Stimulated activated CD8-positive, alpha-beta memory T cell treated with anti-CD3 and anti-CD28 coated beads, Interleukin-4, amount 100 ng/mL, for 1 hour (primary cell): ENCODE measurements at places on chromosomes 5 and 9.

DNA sequence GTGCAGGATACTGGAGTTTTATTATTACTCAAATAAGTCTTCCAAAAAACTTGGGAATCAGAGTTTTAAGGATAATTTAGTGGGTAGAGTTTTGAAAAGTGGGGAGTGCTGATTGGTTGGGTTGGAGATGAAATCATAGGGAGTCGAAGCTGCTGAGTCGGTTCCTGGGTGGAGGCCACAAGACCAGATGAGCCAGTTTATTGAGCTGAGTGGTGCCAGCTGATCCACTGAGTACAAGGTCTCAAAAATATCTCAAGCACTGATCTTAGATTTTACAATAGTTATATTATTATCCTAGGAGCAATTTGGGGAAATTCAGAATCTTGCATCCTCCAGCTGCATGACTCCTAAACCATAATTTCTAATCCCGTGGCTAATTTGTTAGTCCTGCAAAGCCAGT is 804.9 kb upstream of the SEMA6A start:
- no peak for DNase-seq

GRCh38 chr5:116892993-116893392 is 318.4 kb upstream of the SEMA6A start:
- no peak for DNase-seq

- DNase-seq: no peak
These were observed 1.4 kb upstream of the PPP2CA start for GRCh38 chr5:134227259-134227658.

- DNase-seq: no peak
These were observed 76.8 kb downstream of the TTLL11 start for GRCh38 chr9:122016309-122016708.

GRCh38 chr5:137954131-137954879 is 65.0 kb downstream of the PKD2L2 start:
- no peak for DNase-seq

- DNase-seq: no peak
These were observed 87.2 kb downstream of the S1PR3 start for GRCh38 chr9:89078421-89078820.

GRCh38 chr9:96289392-96289791 is 12.6 kb downstream of the HSD17B3 start:
- DNase-seq: no peak

- DNase-seq: no peak
These were observed 317.8 kb upstream of the RGMB start for GRCh38 chr5:98455665-98456064.

- no peak for DNase-seq
These were observed 63.4 kb downstream of the PDE6A start for GRCh38 chr5:149881069-149881622.

GRCh38 chr9:17802249-17802857 is 223.5 kb downstream of the SH3GL2 start:
- DNase-seq: no peak

DNA sequence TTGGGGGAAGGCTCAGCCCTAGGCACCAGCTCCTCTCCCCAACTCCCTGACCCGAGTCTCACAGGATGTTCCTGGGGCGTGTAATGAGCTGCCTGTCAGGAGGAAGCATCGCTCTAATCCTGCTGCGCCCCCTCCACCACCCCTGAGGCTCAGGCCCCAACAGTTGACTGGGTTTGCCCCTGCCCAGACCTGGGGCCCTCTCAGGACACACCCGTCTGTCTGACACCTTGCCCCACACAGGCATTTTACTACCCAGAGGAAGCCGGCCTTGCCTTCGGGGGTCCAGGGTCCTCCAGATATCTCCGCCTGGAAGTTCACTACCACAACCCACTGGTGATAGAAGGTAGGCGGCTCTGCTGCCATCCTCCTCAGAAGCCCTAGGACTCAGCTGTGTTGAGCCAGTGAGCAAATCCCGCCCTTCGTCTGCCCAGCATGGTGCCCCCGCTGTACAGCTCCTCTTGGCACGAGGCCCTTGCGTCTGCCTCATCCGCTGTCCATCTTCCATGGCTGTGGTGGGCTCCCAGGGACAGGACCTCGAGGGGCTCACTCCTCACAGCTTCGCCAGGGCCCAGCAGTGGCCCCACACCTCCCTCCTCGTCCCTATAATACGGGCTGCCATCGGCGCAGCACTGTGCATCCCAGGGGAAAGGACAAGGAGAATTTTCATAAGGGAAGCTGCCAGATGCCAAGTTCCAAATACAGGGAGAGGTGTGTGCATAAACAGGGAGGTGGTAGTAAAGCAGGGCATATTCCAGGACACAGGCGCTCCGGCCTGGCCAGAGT is 8.0 kb downstream of the DBH start:
- DNase-seq: no peak

DNA sequence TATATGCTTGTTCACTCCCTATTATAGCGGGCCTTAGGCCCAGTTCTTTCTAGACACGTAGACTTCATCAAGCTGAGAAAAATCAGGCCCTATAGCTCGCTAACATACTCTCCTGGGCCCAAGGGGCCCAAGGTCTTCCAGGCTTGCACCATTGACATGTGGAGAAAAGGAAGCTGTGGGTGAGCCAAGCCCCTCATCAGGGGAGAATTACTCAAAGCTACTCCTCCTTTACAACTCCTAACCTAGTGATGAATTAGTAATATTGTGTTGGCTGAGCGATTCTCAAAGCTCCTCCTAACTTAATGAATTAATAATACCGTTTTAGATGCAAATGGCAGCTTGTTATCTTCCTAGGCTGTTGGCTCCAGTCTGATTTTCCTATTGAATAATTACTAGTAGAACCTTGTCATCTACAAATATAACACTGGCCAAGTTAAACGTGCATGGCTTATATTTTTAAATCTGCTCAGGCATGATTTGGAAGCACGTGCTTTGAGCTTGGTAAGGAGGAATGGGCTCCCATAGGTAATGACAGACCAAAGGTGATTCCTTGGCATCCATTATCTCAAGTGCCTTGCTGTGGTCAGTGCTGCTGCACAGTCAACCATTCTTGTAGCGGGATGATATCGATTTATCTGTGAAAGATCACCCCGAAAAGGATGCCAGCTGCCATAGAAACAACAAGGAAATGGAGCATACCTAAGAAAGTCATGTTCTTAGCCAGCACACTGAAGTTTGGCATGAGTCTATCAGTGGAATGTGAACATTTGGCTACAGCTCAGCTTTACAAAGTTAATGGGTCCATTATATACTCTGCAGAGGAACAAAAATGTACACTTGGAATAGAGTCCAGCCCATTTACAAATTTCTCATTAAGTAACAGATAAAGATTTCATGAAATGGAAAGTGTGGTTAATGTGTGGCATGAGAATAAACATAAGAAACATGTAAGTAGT is 23.8 kb downstream of the LVRN start:
- no peak for DNase-seq

DNA sequence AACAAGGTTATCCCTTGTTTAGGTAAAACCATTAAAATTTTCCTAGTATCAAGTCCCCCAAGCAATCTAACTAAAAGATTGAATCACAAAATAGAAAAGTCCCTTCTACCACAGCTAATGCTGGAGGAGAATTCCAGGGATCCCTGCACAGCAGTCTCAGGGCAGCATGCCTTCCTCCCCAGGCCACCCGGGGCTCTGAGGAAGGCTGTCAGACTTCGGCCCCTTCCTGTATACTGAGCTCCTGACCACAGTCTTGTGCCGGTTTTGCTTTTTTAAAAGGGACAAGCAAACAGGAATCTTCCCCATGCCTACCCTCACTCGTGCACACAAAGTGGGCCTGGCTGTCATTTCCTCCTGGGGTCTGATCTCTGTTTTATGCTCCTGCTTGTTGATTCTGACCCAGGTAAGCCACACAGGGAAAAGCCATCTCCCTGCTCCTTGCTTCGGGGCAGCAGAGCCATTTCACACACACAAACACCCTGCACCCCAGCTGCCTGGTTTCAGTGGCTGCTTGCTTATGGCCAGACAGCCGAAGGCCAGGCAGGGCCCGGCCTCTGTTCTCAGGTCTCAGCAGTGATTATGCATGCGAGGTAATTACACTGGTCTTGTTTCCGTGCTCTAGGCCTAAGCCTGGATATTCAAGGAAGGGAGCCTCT is 211.9 kb downstream of the NXNL2 start:
- no peak for DNase-seq

DNA sequence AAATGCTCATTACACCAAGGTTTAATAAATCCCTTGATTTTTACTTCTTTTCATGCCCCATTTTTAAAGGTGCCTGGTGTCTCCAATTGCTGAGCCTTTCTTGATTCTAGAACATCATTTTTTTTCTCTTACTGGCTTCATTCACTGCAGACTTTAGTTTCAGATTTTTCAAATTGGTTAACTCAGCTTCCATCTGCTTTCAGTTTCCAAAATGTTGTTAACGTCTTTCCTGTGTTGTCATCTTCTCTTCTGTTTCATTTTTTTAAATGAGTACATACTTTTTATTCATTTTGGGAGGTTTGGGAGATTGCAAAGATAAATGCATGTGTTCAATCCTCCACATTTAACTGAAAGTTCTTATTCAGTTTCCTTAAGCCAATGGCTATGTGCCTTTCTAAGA is 126.4 kb upstream of the CCNG1 start:
- DNase-seq: no peak

DNA sequence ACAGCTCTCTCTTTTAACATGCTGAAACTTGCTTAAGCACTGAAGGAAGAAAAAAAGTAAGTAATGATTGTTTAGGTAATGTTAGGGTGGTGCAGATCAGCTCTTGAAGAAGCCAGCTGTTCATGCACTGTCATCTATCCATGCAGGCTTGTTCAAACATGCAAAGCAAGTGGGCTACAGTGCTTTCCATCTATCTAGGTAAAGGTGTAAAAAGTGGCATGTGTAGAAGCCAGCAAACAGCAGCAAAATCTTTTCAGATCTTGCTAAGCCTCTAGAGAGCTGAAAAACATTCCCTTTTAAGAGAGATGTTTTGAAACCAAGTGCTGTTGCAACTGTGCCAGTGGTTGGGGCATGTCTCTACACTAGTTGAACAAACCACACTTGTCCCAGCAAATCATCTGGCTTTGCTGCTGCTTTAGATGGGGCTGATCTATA is 214.4 kb downstream of the EFNA5 start:
- no peak for DNase-seq

DNA sequence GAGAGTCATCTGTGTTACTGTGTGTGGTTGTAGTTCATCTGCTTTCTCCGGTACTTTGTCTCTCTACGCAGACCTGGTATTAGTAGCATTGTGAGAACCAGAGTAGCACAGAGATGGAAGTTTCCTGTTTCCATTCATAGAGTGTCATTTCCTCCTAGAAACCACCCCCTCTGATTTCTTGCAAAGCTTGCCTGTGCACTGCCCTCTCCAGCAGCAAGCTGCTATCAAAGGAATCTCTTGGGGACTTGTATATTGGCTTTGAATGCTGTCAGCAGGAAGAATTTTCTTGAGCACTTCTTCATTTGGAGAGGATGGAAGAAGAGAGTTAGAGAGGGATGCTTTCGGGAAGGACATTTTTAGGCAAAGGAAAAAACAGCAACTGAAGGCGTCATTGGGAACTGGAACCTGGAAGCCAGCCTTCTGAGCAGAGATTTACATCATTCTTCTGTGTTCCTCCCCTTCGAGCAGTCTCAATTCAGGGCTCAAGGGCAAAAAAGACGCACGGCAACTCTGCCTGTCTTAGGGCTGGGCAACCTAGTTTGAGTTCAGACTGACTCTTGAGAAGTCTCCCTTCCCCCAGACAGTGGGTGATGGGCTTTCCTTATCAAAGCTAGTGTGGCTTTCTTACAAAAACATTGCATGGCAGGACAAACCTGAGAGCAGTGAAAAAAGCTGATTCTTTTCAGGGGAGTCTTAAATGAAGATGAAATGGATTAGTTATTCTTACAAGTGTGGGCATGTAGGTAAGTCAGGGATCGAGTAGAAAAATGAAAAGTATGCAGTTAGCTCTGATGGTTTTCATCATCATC is 226.3 kb downstream of the AOPEP start:
- no peak for DNase-seq

DNA sequence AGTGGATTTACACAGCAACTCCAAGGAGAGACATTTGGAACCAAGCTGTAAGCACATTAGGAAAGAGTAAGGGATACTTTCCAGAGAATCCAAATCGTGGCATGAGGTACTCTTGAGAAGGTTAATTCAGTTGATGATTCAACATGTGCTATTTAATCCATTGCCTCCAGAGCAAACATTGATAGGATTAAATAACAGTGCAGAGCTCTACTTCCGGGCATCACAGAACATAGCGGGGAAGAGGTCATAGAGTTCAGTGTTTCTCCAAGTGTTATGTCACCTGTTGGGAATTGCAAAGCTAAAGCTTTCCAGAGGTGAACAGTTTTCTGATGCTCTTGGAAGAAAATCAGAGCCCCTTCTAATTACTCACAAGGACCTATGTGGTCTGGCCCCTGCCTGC is 127.5 kb downstream of the PPP2R2B start:
- no peak for DNase-seq

DNA sequence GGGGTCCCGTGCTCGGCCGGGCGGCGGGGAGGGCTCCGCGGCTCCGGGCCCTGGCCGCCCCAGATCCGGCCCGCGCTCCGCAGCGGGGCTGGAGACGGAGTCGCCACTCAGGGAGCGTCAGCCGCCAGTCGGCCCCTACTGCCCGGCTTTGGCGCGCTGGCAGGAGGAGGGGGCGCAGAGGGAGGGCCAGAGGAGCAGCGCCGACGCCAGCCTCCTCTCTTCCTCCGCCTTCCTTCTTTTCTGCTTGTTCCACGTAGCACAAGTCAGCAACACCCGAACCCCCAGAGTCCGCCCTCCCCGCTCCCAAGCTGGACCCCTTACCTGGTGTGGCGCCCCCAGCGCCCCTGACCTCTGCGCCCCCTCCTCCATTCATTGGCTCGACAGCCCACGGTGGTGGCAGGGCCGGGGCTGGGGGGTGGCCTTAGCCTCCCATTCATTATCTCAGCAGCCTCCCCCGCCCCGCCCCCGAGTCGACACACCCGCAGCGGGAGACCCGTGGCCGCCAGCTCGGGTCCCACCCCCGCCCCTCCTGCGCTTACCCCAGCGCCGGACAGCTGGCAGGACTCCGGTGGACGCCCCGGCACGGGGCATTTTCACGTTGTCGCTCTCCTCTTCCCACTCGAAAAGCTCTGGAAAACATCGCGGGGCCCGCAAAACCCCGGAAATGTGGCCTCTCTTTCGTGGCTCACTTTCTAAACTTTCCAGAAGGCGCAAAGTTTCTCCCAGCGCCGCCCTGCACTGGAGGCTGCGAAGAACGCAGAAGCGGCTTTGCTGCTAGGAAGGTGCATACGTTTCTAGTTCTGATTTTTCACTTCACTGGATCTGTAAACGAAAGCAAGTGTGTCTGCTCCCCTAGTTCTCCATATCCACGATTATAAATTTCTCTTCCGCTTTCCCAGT is at the start of gene LPAR1:
Gene LPAR1, minus strand, starts transcription at position 140 of the 900 bp plus-strand sequence. CDS start 66,353 bp downstream, outside the sequence.
- no peak for DNase-seq

DNA sequence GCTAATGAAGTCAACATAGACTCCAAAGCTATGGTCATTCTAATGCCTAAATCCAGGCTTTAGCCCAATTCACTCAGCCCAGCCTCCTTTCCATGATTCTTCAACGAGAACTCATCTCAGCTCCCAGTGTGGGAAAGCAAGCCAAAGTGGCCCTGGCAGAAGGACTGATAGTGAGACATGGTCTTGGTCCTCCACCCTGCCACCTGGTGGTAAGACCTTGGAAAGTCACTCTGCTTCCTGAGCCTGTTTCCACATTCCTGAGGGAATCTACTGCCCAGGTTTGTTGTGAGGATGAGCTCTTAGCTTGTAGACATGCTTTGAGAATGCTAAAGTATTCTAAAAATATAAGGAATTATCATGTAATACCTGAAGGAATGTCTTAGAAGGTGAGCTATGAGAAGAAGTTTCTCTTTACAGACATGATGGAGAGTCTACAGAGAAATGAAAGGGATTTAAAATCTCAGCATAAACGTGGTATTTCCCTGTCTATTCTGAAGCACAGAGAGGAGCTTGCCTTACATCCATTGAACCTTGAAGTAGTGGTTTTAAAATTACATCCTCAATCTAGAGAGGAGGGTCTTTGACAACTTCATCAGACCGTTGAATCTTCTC is 173.5 kb downstream of the TRIM32 start:
- DNase-seq: no peak

- DNase-seq: no peak
These were observed 11.0 kb upstream of the LHX6 start for GRCh38 chr9:122239722-122240121.
